NCI-H1092 treated with DMSO at 0.1 percent for 48 hours (cell line): ENCODE measurements at places on chromosomes 7 and 10.

DNA sequence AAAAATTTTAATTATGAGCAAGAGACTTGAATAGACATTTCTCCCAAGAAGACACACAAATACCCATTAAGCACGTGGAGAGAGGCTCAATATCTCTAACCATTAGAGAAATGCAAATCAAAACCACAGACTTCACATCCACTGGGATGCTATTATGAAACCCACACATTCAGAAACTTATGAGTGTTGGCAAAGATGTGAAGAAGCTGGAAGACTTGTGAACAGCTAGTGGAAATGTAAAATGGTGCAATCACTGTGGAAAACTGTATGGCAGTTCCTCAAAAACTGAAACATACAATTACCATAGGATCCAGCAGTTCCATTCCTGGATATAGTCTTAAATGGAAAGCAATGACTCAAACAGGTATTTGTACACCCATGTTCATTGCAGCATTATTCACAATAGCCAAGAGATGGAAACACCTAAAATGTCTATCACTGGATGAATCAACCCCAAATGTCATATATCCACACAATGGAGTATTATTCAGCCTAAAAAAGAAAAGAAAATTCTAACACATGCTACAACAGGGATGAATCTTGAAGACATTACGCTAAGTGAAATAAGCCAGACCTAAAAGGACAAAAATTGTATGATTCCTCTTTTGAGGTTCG, 53.5 kb upstream of the FRMD4A start:
- no peak for DNase-seq

DNA sequence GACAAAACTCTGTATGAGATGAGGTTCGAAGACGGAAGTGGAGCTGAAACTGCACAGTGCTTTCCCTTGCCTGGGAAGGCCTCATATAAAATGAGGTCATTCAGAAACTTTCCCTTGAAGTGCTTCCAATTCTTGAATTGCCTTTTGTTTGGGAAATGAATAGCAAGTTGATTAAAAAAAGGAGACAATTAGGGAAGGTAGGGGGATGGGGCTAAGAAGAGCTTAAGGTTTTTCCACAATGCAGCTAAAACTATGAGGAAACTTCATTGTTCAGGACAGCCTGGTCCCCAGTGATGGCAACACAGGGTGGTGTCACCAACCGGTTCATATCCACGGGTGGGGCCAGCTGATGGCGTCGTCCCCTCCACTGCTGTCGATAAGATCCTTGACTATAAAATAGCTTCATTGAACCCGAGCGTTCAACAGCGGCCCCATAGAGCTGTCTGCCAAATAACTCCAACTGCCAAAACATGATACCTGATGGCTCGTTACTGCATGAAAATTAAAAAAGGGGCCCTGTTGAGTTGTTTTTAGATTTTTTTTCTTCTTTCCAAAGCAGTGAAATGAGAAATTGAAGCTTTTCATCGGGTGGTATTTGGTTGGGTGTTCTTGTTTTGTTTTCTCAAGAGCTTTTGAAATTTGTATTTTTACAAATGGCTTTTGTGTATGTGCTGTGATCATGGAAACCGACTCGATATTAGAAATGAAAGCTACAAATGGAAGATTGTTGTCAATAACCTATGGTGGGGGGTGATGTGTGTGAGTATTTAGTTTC, 2.8 kb upstream of the CELF2 start:
- peak; percentile 25 for DNase-seq

DNA sequence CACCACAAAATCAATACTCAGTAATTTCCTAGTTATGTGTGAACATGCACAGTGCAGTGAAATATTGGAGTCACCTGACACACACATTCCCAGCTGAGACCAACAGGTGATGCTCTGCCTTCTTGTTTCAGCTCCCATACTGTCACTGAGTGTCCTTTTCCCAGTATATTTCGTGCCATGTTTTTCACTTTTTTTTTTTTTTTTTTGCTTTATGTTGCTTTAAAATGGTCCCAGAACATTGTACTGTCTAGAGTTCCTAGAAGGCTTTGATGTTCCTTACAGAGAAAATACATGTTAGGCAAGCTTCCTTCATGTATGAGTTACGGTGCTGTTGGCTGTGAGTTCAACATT, 45.6 kb downstream of the ELAPOR2 start:
- DNase-seq: no peak

DNA sequence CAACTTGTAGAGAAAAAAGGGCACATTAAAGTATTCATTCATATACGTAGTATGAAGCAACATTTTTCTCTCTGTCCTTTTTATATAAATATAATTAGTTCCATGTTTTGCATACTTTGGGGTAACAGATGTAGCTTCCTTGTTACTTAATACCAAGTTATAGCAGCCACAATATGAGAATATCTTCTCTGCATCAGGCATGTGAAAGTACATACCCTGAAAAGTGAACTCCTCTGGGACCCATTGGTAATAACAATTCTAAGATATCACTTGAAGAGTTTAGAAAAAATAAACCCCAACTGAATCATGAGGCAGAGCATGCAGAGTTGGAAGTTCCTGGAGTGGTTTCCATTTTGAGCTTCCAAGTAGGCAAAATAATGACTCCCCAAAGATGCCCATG, 2.4 kb upstream of the CRPPA start:
- no peak for DNase-seq

GRCh38 chr7:66627881-66628360, 760 bp upstream of the KCTD7 start:
- DNase-seq: no peak

DNA sequence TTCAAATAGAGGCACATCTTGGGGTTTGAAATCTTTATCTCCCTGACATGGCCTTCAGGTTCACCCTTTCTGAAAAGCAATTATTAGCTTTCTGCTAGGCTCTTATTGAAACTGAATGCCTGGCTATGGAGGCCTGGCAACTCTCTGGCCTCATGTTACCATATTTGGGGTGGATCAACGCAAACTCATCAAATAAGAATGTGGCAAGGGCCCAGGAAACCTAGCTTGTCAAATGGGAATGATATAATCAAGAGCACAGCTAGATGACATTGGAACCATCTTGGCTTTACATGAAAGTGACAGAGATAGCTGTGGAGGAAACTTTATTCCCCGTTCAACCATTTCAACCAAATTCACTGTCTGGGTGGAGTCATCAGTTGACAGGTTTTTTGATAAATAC, 202.8 kb upstream of the SMIM30 start:
- no peak for DNase-seq

DNA sequence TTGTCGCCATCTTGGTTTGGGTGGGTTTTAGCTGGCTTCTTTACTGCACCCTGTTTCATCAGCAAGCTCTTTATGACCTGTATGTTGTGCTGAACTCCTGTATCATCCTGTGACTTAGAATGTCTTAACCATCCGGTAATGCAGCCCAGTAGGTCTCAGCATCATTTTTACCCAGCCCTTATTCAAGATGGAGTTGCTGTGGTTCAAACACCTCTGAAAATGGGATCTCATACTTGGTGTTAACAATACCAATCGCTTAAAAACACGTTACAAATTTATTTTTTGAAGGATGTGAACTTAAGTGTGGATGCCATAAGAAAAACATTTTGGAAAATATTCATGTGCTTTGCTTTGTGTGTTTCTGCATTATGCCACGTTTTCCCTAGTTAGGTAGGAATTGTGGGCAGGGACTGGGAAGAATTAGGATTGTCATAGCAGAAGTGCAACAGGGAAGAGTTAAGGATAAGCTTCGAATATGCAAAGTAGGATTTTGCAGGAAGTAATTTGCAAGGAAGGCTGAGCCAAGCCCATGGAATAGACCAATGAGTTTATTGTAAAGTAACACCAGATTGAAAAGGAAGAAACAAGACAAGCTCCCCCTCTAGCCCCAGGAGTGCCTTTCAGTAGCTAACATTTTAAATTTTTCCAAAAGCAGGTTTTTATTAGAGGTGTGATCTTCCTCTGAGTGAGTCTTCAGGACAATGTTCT, 56.4 kb downstream of the PRR15 start:
- DNase-seq: no peak

DNA sequence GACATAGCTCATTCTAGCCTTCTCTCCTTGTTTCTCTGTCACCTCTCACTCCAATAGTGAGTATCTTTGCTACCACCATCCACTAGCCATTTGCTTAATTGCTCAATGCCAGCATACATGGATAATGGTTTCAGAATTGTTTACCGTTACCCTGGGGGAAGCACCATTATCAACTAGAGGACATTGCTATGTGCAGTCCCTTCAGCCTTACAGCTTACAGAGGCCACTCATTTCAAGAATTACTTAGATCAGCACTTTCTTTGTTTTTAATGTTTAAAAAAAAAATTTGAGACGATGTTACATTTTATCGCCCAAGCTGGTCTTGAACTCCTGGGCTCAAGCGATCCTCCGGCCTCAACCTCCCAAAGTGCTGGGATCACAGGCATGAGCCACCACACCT, 14.8 kb upstream of the ORAI2 start:
- DNase-seq: no peak

DNA sequence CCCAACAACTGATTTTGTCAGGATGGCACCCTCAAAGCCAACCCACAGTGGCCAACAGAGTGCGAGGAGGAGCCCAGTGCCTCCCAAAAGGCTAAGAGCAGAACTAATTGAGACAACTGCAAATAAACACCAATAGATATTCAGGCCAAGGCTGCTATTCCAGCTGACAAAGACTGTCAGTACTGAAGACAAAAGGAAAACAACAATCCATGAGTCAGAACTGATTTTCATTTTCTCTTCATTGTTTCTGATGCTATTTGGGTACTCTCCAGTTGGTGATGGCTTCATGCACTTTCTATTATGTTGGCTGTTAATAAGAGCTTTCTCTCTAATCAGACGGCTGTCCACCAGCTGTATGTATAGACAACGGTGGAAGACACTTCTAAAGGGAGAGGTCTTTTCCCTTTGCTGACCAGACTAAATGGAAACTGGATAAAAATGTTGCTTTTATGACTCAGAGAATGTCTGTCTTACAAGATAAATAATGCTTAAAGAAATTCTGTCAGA, 515.9 kb downstream of the PARD3 start:
- DNase-seq: no peak

DNA sequence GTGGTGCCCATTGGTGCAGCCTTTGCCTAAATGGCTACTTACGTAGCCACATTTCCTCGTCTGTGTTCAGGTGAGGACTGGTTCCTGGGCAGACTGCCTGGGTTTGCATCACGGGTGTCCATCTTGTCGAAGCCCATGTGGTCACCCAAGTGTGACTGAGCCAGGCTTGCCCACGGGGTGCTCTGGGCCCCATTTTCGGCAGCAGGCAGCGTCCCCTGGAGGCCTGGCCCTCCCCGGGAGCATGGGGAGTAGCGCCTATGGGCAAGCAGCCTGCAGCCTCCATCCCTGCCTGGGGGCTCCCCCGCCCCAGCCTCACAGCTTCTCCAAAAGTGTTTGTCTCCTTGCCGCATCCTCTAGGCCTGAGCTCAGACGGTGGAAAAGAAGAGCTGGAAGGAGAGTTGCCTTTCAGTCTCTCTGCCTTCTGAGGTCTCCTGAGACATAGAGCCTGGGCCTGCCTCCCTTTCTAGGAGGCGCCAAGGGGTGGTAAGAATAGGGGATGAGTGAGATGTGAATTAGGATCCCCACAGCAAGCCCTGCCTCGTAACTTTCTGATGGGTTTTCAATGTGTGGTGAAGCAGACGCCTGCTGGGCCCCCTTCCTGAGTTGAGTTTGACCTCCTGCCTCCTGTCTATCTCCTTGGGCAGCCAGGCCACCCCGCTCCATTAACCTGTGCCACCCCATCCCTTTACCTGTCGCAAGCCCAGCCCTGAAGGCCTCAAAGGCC, 42.7 kb downstream of the HTRA1 start:
- no peak for DNase-seq

DNA sequence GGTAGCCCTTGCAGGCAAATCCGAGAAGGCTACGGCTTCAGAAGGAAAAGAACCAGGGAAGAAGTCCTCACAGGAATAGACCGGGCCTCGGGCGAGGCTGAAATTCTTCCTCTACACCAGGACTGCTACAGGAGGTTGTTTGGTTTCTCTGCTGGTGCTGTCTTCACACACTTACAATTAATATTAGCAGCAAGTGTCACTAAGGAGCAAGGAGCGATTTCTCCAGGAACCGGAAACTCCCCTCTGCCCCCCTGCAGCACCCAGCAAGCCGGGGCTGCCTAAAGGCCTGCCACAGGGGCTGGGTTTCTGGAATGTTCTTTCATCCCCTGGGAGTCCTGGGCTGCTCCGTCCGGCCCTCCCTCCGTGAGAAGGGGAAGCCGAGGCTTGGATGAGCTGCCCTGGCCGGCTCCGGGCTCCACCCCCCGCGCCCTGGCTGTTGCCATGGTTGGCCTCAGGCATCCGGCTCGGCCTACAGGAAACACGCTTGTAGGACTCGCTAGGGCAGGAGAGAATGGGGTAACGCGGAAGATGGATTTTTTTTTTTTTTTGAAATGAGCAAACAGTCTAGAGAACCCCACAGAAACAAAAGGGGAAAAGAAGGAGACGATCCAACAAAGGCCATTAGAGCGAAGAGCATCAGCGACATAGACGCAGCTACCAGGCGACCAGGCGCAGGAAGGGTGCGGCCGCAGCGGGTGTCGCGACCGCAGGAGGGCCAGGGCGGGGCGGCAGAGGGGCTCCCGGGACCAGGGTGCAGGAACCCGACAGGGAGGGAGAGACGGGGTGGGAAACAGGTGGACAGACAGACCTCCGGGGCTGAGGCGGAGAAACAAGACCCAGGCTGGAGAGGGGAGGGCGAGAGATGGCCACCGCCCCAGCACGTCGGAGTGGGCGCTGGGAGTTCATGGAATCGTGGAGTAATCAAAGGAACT, 33.0 kb downstream of the EN2 start:
- no peak for DNase-seq

DNA sequence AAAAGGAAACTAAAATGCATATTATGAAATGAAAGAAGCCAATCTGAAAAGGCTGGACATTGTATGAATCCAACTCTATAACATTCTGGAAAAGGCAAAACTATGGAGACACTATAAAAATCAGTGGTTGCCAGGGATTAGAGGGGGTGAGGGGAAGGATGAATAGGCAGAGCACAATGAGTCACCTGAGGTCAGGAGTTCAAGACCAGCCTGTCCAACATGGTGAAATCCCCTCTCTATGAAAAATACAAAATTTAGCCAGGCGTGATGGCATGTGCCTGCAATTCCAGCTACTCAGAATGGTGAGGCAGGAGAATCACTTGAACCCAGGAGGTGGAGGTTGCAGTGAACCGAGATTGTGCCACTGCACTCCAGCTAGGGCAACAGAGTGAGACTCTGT, 324.8 kb upstream of the PHYHIPL start:
- no peak for DNase-seq

DNA sequence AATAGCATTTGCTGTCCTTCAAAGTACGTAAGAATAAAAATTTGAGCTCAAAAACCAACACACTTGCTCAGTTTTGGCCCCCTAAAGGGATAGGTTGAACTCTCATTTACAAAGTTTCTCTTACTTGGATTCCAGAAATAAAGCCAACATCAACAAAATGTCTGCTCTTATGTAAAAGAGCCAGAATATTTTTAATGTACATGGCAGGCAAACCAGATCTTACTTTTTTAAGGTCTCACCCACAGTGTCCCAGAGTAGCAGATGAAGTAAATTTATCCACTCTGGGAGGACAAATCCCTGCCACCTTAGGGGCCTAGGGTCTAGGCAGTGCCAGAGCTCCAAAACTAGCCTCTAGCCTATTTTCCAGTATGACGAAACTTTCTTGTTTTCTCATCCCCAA, 159.6 kb downstream of the SKAP2 start:
- no peak for DNase-seq
